ENCODE measurements at places on chromosomes 4 and X.

GRCh38 chrX:150163221-150163930, 199.7 kb upstream of the MAMLD1 start:
- no peak for DNase-seq

DNA sequence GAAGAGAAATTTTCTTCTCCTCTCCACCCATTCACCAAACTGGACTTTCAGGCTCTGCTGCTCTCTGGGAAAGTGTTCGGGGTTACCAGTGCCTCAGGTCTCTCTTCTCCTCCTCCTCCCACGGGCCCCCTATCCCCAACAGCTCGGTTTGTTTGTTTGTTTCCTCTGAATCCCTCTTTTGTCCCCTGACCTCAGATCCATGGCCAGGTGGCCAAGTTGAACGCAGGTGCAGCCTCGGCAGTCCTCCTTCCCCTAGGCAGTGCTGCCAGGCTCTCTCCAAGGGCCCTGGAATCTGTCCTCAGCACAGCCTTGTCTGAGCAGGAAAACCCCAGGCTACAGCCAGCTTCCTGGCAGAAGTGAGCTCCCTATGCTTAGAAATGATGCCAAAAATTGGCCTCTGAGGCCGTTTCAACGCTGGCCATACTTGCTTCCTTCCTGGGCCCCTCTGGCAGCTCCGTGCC, 60.0 kb downstream of the FHDC1 start:
- no peak for DNase-seq

GRCh38 chrX:133090236-133090809, 6.6 kb downstream of the USP26 start:
- no peak for DNase-seq

- no peak for DNase-seq
Measured at GRCh38 chr4:27368781-27369180, 508.1 kb downstream of the STIM2 start.

- no peak for DNase-seq
Measured at GRCh38 chrX:53031380-53031779, 17.2 kb upstream of the GPR173 start.

- no peak for DNase-seq
Measured at GRCh38 chrX:40460926-40461325, 119.8 kb upstream of the ATP6AP2 start.

DNA sequence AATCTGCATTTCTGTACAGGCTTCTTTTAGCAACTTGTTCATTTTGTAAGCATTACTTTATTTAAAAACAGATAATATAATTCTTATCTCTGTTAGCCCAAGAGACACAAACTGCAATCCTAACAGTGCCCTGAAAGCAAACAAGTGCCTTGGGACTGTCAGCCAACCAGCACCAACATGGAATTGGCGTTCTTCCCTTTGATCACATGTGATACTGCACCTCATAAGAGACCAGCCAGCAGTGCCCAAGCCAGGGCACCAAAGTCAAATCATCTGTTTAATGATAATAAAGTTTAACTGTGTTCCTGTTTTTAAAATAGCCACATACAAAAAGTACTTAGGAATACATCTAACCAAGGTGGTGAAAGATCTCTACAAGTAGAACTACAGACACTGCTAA, 223.2 kb downstream of the PRDM5 start:
- DNase-seq: no peak

DNA sequence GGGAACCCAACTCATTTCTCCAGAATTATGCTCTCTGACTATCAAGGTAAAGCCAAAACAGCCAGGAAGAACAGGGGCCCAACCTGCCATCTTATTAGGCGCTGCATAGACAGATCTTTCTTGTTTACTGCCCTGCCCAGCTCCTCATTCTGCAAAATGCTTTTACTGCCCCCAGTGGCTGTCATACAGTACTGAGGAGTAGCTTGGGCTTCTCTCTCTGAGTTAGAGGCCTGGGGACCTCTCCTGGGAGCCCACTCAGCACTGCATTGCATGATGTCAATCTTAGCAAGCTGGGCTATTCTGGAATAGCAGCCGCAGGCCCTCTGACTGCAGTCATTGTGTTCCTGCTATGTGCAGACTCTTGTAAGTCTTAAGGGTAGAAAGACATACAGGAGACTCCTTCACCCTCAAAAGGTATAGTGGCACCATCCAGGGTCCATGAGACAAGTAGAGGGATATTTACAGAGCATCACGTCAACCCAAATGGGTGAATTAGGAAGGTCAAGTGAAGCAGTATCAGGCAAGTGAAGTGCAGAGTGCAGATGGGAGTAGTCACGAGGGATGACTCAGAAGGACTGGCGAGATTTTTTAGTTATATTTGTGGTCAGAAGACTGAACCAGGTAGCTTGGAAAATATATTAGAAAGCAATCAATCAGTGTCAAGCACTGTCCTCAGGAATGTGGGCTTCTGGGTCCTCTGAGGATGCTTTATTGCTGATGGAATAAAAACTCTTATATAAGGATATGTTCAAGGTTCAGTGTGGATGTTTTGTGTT, 294.1 kb upstream of the SFRP2 start:
- no peak for DNase-seq

- no peak for DNase-seq
Measured at GRCh38 chr4:4868758-4869723, 9.6 kb downstream of the MSX1 start.

- DNase-seq: no peak
Measured at GRCh38 chr4:138449938-138450337, 207.8 kb upstream of the SLC7A11 start.

DNA sequence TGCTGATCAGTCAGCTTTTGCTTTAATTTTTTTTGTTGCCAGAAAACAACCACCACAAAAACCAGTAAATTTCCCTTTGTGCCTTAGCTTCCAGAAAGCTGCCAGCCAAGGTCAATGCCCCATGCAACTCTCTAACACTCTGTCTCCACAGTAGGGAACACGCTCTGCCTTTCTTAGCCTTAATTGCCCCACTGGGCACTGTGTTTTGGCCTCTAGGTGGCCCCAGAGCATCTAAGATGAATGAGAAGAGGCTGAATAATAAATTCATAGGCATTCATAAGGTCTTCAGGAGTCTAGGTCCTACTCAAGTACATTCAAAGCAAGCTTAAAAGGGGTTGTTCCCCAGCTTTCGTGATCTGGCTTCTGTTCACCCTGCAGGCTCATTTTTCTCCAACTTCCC, 57.7 kb upstream of the PASD1 start:
- DNase-seq: no peak

GRCh38 chr4:90280954-90281353, 153.8 kb downstream of the CCSER1 start:
- no peak for DNase-seq

DNA sequence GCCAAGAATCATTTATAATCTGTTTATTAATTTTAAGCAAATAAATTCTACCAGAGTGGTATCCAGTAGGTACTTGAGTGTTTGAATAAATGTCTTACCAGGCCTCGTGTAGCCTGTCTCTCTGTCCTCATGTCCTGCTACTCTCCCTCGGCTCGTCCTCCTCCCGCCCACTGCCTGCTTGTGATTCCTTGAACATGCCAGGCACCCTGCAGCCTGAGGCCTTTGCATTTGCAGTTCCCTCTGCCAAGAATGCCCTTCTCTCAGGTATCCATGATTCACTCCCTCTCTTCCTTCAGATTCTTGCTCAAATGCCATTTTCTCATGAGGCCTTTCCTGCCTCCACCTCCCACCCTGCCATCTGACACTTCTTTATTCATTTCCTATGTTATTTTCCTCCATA, 209.7 kb upstream of the PRPS2 start:
- DNase-seq: no peak

All from T-helper 22 cell (primary cell).